ENCODE measurements at places on chromosomes 4 and X.
A peak's percentile ranks its signal among the peaks of the same experiment; 100 is the strongest.

DNA sequence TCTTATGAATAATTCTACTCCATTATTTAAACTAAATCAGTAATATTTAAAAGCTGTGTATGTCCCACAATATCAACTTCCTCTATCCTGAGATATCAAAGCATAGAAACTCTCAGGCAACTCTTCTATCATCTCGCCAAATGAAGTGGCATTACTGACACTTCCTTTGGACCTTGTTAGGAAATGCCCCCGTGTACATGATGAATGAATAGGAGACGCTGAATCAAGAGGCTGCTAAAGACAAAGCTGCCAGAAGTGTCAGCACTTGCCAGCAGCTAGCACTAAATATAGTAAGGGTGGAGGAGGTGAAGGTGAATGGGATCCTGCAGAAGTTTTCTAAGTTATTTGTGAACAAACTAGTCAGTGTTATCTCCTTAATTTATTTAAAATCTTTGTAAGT is 99.5 kb upstream of the BLTP1 start:
- no peak for DNase-seq

- peak; percentile 38 for DNase-seq
Measured at GRCh38 chr4:108072300-108072699, 82.6 kb downstream of the HADH start.

GRCh38 chrX:3076416-3076991 is 35.2 kb downstream of the ARSF start:
- peak; percentile 13 for DNase-seq

DNA sequence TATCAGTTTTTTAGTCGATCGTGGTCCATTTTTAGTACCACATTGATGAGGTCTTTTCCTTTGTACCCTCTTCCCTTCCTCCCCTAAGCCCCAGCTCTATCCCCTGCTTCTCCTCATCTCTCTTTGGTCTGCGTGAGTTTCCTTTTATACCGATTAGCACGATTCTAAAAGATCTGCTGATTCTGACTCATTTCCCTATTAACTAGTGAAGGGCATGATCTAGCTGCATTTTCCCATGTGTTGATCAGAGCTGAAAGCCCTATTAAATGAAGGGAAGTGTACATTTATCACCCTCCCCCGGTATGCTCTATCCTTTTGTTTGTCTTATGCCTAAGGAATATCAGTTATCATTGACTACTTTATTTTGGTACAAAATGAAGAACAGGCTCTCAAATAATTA is 181.7 kb upstream of the NPY2R start:
- no peak for DNase-seq

- no peak for DNase-seq
Measured at GRCh38 chrX:110341189-110342035, 17.2 kb upstream of the RTL9 start.

DNA sequence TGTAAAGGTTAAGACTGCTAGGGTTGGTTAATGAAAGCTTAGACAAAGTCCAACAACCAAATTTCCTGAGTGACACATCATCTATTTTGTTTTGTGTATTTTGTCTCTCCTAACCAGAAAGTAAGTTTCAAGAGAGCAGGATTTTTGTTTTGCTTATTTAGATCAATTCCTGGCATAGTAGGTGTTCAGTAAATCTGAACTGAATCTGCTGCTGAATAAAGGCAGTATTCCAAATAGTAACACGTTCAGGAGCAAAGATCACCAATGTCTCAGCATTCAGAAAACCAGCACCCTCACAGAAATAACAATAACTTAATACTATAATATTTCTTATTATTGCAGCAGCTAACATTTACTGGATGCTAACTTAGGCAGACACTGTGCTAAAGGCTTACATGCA is 12.2 kb downstream of the FBXW7 start:
- no peak for DNase-seq

GRCh38 chrX:69626129-69626528 is 10.2 kb downstream of the EDA start:
- DNase-seq: no peak

GRCh38 chrX:81202456-81202819 is 536 bp downstream of the SH3BGRL start:
- no peak for DNase-seq

DNA sequence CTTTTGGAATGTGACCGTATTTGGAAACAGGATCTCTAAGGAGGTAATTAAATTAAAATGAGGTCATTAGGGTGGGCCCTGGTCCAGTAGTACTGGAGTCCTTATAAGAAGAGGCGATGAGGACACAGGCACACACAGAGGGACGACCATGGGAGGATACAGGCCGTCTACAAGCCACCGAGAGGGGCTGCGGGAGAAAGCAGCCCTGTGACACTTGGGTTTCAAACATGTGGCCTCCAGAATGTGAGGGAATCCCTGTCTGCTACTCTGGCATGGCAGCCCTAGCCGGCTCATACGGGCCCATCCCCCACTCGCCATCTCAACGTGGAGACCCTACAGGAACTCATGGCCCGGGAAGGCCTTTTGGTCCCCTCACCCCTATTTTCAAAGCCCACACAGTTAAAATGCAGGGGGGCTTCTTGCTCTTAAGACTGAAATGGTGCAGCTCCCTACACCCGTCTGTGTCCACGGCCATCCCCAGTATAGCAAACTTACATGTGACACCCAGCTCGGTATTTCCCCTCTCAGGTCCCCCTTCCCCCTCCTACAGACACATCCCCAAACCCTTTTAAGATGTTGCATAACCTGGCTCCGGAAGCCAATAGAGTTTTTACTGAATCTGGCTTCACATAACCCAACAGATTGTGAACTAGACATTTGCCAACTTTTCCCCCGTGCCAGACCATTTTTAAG is 124.1 kb upstream of the TBL1X start:
- DNase-seq: peak; percentile 29
